ENCODE measurements at places on chromosomes 6 and 20.
A peak's percentile ranks its signal among the peaks of the same experiment; 100 is the strongest.

DNA sequence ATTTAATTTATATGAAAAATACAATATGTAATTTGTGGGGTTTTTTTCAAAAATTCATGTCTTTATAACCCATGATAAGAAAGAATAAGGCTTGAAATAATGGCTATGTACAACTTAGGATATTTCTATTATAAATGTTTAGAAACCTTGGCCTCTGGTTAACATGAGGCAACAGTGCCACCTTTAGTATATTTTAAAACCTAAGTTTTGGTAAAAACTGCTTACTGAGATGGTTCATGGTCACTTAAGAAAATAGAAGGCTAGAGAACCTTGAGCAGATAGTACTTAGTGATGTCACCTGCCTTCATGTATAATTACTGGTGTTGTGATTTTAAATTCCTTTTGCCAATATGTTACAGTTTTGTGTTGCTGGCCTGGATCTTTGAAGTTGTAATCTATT lies 176.4 kb downstream of the ADGB start:
- DNase-seq, result no peak

GRCh38 chr6:34390531-34391472 lies 1.7 kb downstream of the NUDT3 start:
- peak; percentile 64 for DNase-seq

DNA sequence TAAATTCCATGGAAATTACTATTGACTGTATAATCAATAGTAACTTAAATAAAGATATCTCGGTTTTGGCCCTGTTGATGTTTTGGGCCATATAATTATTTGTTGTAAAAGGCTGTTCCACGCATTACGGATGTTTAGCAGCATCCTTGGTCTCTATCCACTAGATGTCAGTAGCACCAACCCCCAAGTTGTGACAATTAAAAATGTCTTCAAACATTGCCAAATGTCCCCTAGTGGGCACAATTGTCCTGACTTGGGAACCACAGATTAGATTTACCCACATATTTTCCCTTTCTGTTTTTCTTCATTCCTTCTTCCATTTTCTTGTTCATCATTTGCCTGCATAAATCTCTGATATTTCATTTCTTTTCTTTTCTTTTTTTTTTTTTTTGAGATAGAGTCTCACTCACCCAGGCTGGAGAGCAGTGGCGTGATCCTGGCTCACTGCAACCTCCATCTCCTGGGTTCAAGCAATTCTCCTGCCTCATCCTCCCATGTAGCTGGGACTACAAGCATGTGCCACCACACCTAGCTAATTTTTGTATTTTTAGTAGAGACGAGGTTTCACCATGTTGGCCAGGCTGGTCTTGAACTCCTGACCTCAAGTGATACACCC lies 13.6 kb upstream of the WFDC8 start:
- peak; percentile 1 for DNase-seq

DNA sequence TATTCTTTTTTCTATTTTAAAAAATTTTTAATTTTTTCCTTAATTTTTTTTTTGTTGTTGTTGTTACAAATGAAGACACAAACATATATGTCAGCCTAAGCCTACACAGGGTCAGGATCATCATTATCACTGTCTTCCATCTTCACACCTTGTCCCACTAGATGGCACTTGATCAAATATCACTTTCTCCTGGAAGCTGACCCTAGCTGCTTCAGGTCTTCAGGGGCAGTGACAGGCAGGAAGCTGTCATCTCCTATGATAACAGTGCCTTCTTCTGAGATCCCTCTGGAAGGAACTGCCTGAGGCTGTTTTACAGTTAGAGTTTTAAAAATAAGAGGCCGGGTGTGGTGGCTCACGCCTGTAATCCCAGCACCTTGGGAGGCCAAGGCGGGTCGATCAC lies 70.2 kb upstream of the EEF1E1 start:
- DNase-seq, result no peak

GRCh38 chr20:14595051-14595450 lies 257.6 kb upstream of the FLRT3 start:
- DNase-seq, result no peak

DNA sequence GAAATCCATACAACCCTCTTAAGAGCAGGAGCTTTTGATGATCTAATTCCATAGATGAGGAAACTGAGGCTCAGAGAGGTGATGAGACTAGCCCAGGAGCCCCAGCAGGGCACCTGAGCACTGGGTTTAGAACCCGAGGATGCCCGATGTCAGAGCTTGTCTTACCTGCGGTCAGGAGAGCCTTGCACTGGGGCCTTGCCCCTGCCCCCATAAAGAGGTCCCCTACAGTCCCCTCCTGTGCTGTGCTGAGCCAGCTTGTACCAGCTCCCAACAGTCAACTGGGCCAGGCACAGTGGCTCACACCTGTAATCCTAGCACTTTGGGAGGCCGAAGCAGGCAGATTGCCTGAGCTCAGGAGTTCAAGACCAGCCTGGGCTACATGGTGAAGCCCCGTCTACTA lies 58.6 kb downstream of the RIPOR3 start:
- no peak for DNase-seq

All from retina (tissue), 1 donor.